ENCODE measurements at places on chromosomes 7 and 10.

- no peak for DNase-seq
Measured at GRCh38 chr10:13703997-13704536, 117.3 kb downstream of the PRPF18 start.

DNA sequence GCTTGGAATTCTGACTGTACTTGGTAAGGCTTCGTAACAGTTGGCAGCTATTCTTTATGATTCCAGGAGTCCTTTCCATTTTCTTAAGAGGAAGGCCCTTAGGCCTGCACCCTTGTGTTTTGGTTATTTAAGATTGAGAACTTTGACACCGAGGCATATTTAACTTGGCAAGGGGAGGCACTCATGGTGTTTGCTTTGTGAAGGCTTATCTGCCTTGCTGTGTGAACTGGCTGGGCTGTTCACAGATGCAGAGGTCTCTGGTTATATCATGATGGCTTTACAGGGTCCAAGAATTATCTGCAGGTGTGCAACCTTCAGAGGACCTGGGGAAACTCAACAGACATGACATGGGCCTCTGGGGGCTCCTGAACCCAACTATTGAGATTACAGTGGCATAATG, 833 bp upstream of the PNLIPRP1 start:
- no peak for DNase-seq

- DNase-seq: no peak
Measured at GRCh38 chr7:85074-85882, 107.1 kb upstream of the FAM20C start.

DNA sequence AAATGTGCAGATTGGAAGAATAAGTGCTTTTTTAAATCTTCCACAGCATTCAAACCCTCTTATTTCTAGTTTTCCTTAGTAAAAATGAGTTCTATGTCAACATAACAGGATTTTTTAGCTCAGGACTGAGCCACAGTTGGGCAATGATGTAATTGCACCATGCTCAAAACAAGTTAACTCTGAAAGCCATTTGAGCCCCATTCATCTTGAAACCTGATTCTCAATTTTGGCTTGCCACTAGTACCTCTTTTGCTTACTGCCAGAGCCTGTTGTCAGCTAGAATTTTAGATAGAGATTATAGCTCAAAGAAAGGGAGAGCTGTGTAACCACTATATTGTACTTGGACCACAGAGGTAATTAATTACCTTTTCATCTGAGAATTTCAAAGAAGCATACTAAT, 1028.5 kb upstream of the PHF14 start:
- peak; percentile 78 for DNase-seq

- no peak for DNase-seq
Measured at GRCh38 chr7:130009848-130010688, 41.1 kb downstream of the ZC3HC1 start.

DNA sequence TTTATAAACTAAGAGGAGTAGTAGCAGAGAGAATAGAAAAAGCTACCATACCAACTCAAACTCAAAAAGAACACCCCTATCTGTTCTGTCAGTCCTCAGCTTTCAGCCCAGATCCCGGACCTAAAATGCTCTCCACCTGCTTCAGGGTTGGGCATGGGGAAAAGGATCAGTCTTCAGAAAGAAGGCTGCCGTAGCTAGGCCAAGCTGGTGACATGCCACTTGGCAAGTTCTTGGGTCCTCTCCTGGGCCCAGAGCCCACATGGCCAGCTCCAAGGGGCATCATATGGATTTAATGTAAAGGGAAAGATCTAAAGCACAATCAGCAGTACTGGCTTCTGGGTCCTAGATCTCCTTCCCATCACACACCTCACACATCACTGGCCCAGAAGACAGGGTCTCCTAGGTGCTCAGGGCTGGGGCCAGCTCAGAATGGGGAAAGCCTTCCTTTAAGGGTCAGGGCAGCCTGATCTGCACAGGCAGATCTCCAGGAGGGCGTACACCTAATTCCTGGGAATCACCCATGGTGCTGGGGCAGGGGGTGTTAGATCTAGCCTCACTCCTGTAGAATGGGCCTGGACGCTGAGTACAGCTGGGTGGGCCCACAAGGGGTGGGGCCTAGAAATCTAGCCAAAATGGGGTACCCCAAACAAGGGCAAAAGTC, 2.5 kb downstream of the VAX1 start:
- DNase-seq: no peak

Measured in NCI-H446 (cell line).